ENCODE measurements at places on chromosomes 2 and 18. TPM values are rescaled to one million over a fixed set of nuclear protein-coding genes. Genes with fewer than 3 reads are reported as not detected.

The HRH4 gene
- total RNA-seq = 1.1 TPM

- H3K27ac ChIP-seq = no peak overlapping the region
- no peaks in the 10 kb centered on the region for H3K4me1 ChIP-seq
- no peak for DNase-seq
- H3K27me3 ChIP-seq = no peaks in the 10 kb centered on the region
- H3K36me3 ChIP-seq = no peaks in the 10 kb centered on the region
These were observed 226.0 kb downstream of the GULP1 start for GRCh38 chr2:188517549-188518215.

DNA sequence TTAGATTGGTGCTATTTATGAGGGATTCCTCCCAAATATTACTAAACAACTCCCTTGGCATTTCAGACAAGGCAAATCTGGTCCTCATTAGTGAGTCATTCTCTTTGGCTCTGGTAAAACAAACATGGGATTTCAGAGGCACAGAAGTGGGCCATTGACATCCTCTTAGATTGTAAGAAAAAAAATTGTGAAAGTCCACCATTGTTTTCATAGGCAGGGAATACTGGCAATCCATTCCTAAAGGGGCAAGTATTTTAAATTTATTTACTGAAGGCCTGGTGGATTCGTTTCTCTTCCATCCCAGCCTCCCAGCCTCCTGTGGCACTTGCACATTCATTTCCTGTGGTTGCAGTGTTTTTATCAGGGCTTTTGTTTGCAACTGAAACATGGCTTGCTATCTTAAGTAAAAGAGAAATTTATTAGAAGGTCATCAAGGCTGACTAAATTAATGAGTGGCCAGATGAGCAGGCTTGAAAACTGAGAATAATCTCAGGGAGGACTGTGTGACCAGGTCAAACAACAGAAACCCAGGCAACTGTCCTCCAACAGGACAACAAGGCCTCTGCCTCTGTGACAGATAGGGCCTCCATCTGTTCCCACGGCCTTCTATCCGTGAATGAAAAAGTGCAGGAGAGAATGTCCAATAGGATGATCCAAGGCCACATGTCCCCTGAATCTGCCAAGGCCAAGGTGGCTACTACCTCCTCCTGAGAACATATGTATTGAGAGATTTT lies 23.1 kb upstream of the TNFAIP6 start:
- H3K27ac ChIP-seq = no peak overlapping the region
- H3K4me3 ChIP-seq = no peak overlapping the region
- H3K4me1 ChIP-seq = no peaks in the 10 kb centered on the region
- H3K27me3 ChIP-seq = no peaks in the 10 kb centered on the region
- DNase-seq = no peak

- H3K27ac ChIP-seq = no peak overlapping the region
- H3K27me3 ChIP-seq = no peaks in the 10 kb centered on the region
- H3K4me1 ChIP-seq = no peaks in the 10 kb centered on the region
- no peak for DNase-seq
- no peaks in the 10 kb centered on the region for H3K36me3 ChIP-seq
These were observed 466.4 kb upstream of the GYPC start for GRCh38 chr2:126189527-126189926.

- H3K4me3 ChIP-seq = no peak overlapping the region
- H3K36me3 ChIP-seq = no peaks in the 10 kb centered on the region
- H3K27me3 ChIP-seq = no peaks in the 10 kb centered on the region
- no peak for DNase-seq
- H3K4me1 ChIP-seq = no peaks in the 10 kb centered on the region
These were observed 202.8 kb upstream of the THUMPD2 start for GRCh38 chr2:39981883-39982311.

Data from CD4-positive, alpha-beta memory T cell (primary cell).